Anterior cingulate cortex (tissue), 58 donors: ENCODE measurements at places on chromosomes 12 and 14.

DNA sequence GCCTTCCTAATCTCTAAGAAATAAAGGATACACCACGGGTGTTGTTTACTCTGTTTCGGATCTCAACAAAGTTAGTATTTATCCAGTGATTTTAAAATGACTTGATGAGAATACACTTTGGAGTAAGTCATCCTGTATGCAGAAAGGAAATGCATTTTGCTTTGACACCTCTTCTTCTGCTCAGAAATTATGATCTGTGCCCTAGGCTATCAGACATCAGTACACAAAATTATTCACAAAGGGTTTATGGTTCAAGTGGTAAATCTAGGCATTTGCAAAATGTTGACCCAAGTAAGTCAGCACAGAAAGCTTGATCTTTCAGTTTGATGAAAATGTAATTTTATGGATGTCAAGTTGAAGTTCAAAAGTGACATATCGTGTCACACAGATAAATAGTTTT lies 248.5 kb downstream of the ATP23 start:
- DNase-seq: no peak

GRCh38 chr12:6635856-6636531 lies at the start of gene LPAR5:
TSS of gene LPAR5 (minus strand) at chr12:6635959. CDS start at chr12:6621248, 14,711 bp downstream.
- DNase-seq: peak; percentile 41

DNA sequence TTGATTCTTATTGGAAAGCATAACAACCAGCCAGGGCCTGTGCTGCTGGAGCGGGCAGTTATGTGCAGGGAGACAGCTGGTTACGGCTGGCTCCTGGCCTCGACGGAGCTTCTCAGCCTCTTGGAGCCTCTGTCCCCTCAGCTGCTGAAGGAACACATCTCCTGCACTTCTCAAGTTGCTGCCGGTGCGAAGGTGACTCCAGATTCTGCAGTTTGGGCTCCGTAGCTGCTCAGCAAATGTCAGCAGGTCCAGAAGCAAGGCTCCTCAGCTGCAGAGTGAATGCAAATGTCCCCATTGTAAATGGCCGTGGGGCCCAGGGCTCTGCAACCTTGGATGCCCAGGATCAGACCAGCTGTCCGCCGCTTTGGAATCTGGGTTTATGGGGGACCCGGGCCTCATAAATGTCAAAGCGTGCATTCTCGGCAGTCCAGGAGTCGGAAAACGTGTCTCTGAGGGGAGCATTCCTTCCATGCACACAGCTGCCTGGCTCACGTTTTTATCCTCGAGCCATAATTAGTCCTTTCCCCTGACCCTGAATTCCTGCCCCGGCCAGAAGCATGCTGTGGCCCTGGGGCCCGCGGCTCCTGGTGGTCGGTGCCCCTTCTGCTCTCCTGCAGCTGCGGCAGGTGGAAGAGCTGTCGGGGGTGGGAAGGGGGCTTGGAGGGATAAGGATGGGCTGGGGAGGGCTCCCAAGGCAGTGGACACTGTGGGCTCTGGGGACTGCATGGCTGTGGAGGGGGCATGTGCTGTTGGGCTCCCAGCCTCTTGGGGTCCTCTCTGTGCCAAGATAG lies 106.0 kb downstream of the KIF26A start:
- no peak for DNase-seq

DNA sequence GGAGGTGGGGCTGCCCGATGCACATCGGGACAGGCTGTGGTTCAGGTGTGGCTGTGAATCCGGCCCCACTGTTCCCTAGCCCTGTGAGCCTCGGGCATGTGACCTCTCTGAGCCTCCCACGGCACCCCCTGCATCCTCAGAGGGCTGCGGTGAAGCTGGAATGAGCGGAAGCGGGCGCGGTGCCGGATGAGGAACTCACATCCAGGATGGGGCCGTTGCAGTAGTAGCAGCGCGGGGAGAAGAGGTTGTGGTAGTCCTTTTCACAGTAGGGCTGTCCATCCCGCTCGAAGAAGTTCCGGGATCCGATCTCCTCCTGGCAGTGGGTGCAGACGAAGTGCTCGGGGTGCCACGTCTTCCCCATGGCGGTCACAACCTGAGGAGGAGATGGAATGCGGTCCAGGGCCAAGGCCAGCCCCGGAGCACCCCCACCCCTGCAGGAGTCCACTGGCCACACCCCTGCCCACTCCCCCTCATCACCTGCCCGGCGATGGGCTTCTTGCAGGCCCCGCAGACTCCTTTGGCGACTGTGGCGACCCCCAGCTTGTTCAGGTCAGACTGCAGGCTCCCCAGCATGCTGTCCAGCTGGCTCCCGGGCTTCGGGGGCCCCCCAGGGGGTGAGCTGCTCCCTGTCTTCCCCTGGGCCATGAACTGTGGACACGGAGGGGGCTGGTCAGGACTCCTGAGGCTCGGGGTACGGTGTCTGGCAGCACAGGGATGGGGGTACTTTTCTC lies 13.9 kb upstream of the RPLP0 start:
- DNase-seq: no peak

- no peak for DNase-seq
Measured at GRCh38 chr14:91378930-91379578, 38.6 kb downstream of the CCDC88C start.

- DNase-seq: no peak
Measured at GRCh38 chr12:110126557-110126956, 2.4 kb downstream of the IFT81 start.

DNA sequence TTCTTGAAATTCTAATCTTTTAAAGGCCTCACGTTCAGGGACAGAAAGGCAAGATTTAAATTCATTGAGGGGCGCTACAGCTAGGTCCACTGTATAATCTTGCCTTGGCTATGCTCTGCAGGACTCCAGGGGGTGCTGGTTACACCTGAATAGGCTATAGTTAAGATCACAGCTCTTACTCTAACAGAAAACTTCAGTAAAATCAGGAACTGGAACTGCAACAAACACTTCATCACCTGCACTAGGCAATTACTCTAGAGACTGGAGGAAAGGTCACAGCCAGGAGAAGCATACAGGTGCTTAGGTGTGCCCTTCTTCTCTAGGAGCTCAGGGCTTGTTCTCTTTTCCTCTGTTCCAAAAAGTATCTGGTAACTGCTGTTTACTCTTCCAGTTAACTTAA lies 20.9 kb downstream of the SLCO1C1 start:
- no peak for DNase-seq

GRCh38 chr12:115726691-115727090 lies 550.8 kb downstream of the MED13L start:
- no peak for DNase-seq

- no peak for DNase-seq
Measured at GRCh38 chr14:77037938-77038568, 9.5 kb upstream of the IRF2BPL start.

- DNase-seq: no peak
Measured at GRCh38 chr12:88579161-88579517, 1.1 kb downstream of the KITLG start.

GRCh38 chr12:112543751-112544150 lies 125.0 kb downstream of the PTPN11 start:
- no peak for DNase-seq

DNA sequence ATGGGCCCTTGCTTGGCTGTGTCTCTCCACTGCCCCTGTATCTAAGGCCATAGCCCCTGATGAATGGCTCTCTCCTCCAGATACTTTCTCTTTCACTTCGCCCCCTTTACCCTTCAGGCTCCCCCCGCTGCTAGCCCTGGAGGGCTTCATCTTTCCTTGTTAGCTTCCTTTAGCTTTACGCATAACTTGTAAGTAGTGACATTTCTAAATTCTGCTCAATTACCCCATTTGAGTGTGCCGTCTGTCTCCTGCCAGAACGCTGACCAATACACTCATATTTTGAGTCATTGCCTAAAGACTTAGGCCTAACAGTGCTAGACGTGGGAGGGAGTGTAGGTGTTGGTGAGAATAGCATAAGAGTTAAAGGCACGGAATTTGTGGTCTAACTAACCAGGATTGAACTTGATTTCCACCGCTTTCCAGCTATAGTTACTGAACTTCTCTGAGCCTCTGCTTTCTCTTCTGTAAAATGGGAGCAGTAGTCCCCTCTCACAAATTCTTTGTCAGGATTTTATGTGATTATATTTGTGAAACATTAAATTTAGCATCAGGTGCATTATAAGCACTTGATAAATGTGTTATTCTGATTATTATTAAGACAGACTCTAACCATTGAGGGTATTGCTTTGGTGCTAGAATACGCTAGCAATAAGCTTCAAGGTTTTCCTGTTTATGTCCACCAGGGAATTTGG lies 129.3 kb downstream of the ZFP36L1 start:
- DNase-seq: no peak

DNA sequence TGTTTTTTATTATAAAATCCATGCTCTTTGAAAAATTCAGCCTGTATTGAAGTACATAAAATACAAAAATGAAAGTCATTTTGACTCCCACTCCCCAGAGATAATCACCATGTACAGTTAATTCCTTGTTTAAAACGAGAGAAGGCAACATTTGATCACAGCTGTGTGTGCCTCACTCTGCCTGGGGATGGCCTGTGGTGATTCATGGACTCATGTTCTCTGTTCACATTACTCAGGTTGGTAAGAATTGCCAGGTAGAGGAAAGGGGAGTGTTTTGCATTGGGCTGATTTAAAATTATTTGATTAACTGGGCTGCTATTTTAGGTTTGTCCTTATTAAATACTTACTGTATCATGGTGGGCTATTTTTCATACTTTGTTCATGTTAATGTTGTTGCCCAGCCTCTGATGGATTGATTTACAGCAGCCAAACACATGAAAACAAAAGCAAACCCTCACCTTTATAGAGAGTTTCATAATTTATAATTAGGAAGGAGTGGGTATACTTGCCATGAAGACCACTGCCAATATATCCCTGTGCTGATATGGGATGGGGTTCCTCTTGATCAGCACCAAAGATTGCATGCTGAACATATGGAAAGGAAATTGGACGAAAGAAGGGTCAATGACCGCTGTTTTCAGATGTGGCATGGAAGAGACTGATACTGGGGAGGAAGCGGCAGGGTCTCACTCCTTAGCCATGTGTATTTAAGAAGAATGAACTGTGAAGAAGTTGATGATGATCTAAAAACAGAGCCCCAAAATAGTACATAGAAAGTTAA lies 3.0 kb downstream of the ZBTB1 start:
- no peak for DNase-seq
